ENCODE measurements at places on chromosomes 5 and 9. TPM values are rescaled to one million over a fixed set of nuclear protein-coding genes. Genes with fewer than 3 reads are reported as not detected.

Gene GRIN1
- total RNA-seq, result 6.6 TPM

Gene ANKRD18A
- total RNA-seq, result 12.9 TPM

Gene FRMD3
- 0.89 TPM for total RNA-seq

Gene PELO
- total RNA-seq, result 18.7 TPM

Gene IL5
- total RNA-seq, result not detected

Gene SLC27A6
- total RNA-seq, result 3.6 TPM

Gene ISL1
- total RNA-seq, result not detected

Gene SEPTIN8
- total RNA-seq, result 38.1 TPM
